ENCODE measurements at places on chromosomes 11 and 22. TPM values are rescaled to one million over a fixed set of nuclear protein-coding genes. Genes with fewer than 3 reads are reported as not detected.

DNA sequence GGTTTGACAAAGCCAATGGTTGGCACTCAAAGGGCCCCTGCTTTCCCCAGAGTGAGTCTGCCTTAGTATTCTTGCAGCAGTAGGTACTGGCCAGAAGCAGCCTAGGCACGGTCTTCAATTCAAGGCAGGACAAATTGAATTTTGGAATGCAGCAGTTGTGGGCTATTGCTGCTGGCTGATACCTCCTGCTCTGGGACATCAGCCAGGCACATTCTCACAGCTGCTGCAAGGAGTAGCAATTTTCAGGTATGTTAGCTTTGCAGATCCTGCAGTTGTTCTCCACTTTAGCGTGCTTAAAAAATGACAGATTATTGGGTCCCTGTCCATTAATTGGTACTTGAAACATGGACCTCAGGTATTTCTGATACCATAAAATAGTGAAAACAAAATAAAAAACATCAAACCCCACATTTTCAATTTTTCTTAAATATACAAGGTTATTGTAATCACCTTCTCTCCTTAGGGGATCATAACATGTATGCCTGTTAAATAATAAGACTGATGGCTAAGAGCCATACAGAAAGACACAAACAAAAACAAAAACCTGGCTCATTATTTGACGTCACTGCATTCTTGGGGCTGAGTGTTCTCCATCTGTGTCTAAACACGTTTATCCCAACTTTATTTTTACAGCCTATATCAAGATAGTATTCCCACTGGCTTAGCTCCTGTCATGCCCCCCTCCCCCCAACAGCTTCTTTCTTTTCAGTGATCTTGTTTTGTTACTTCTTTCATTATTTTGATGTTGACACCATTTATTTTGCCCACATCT, 85.1 kb upstream of the CARD18 start:
- no peaks in the 10 kb centered on the region for H3K27me3 ChIP-seq
- H3K4me1 ChIP-seq, result peaks cover 2% of the 10 kb centered on the region
- no peak overlapping the region for H3K4me3 ChIP-seq
- no peak overlapping the region for H3K27ac ChIP-seq
- no peaks in the 10 kb centered on the region for H3K36me3 ChIP-seq

Gene F2
- not detected for total RNA-seq

Gene MS4A15
- total RNA-seq, result not detected

DNA sequence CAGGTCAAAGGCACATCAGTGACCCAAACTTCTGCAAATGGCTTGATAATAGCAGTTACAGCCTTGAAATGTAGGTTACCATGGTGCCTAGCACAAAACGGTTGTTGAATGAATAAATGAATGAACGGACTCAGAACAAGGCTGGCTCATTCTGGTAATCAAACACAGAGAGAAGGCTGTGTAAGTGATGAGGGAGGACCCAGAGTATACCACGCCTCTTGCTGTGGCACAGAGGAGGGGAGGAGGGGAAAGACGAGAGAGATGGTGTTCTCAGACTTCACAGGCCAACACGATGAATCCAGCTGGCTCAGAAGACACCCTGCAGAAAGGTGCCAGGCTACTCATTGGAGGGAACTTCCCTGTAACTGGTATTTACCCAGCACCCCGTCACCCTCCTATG, 38.3 kb downstream of the PC start:
- DNase-seq, result no peak
- no peaks in the 10 kb centered on the region for H3K36me3 ChIP-seq
- no peaks in the 10 kb centered on the region for H3K27me3 ChIP-seq

DNA sequence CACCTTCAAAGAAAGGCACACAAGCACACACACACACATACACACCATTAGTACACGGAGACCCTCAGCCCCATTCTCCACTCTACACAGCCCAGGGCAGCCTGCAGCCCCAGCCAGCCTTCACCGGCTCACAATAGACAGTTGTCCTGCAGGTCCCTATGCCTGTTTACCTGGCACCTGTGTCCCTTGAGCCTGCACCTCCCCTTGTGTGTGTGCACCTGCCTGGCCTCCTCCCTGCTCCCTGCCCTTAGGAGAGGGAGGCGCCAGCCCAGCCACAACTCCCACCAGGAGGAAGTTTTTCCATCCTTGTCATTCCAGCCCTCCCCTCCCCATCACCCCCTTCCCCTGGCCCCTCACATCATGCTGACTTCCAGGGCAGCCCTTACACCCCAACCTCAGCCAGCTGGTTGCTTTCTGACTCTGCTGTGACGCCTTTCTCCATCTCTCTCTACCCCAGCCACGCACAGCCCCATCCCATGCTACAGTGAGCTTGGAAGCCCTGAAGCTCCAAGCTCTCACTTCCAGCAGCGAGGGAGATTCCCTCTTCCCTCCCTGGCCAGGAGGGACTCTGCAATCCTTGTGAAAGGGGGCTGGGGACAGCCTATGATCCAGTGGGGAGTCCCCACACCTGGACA, 4.4 kb downstream of the AHNAK start:
- H3K27ac ChIP-seq, result peak overlapping the region; percentile 98
- no peaks in the 10 kb centered on the region for H3K27me3 ChIP-seq
- DNase-seq, result no peak
- peak overlapping the region; percentile 77 for H3K4me3 ChIP-seq
- peaks cover 3% of the 10 kb centered on the region for H3K36me3 ChIP-seq

Gene IFITM2
- total RNA-seq, result 25.6 TPM

DNA sequence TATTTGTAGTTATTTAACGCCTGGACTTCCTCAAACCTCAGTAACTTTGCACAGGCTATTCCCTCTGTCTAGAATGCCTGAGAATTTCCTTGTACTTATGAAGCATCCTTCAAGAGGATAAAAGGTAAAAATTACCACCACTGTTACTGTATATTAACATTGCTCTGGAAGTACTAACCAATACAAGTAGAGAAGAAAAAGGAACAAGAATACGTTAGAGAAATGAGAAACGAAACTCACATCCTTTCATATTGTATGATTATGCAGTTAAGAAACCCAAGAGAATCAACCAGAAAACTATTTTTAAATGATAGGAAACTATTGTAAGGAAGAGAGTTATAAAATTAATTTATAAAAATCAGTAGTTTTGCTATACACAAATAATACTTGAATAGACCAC, 48.2 kb upstream of the OR5P2 start:
- H3K4me1 ChIP-seq, result no peaks in the 10 kb centered on the region
- no peaks in the 10 kb centered on the region for H3K36me3 ChIP-seq
- no peak for DNase-seq
- H3K4me3 ChIP-seq, result no peak overlapping the region
- no peak overlapping the region for H3K27ac ChIP-seq

- H3K4me3 ChIP-seq, result peak overlapping the region; percentile 98
- no peak for DNase-seq
- no peaks in the 10 kb centered on the region for H3K27me3 ChIP-seq
- H3K27ac ChIP-seq, result peak overlapping the region; percentile 98
Measured at GRCh38 chr11:70204466-70204799, 1.3 kb downstream of the FADD start.

DNA sequence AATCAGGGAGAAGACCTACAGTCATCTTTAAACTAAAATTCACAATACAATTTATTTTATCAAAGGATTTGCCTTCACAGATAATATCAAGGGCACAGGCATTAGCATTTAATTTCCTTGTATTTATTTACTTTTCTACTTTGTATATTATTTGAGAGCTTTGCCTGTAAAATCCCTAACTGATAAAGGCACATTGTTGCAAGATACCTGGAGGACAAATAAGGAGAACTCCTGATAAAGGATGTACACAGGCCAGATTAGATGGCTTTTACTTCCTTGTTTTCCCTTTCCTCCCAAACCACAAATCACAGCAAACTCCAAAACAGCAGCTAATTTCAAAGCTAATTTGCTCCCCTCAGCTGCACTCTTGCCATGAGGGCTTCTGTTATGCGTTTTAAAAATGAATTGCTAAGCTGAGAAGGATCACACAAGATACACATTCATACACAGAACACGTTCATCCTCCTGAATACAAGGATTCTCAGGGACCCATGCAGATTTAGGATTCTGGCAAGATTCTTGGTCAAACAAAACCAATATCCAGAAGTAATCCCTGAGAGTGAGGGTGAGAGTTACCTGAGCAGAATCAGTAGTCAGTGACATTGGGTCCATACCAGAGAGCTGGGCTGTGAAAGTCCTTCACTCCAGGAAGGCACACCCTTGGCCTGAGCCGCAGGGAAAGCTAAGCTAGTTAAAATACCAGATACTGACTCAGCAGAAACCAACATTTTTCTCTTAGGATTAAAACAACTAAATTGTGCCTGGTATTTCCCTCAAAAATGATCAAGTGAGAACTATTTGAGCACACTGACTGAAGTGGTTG, 100.3 kb upstream of the CLPB start:
- H3K4me3 ChIP-seq, result no peak overlapping the region
- H3K27ac ChIP-seq, result no peak overlapping the region
- peaks cover 4% of the 10 kb centered on the region for H3K27me3 ChIP-seq
- H3K36me3 ChIP-seq, result no peaks in the 10 kb centered on the region
- H3K4me1 ChIP-seq, result peaks cover 10% of the 10 kb centered on the region
- DNase-seq, result no peak

GRCh38 chr11:111359223-111360149, 19.6 kb downstream of the POU2AF1 start:
- H3K4me3 ChIP-seq, result no peak overlapping the region
- H3K27ac ChIP-seq, result no peak overlapping the region
- no peaks in the 10 kb centered on the region for H3K36me3 ChIP-seq

GRCh38 chr11:133661846-133662245, 129.5 kb upstream of the OPCML start:
- no peak overlapping the region for H3K4me3 ChIP-seq
- H3K27ac ChIP-seq, result no peak overlapping the region
- no peak for DNase-seq
- no peaks in the 10 kb centered on the region for H3K4me1 ChIP-seq
- no peaks in the 10 kb centered on the region for H3K27me3 ChIP-seq

GRCh38 chr11:114915871-114916805, 237.8 kb downstream of the NXPE2 start:
- H3K4me3 ChIP-seq, result no peak overlapping the region
- H3K4me1 ChIP-seq, result no peaks in the 10 kb centered on the region
- DNase-seq, result no peak
- H3K36me3 ChIP-seq, result no peaks in the 10 kb centered on the region
- no peaks in the 10 kb centered on the region for H3K27me3 ChIP-seq

- H3K4me3 ChIP-seq, result no peak overlapping the region
- H3K4me1 ChIP-seq, result peaks cover 8% of the 10 kb centered on the region
- no peak for DNase-seq
- H3K27me3 ChIP-seq, result no peaks in the 10 kb centered on the region
- no peaks in the 10 kb centered on the region for H3K36me3 ChIP-seq
Measured at GRCh38 chr22:20273758-20274181, 5.7 kb upstream of the RTN4R start.

GRCh38 chr11:8719721-8720120, 37.1 kb downstream of the RPL27A start:
- H3K27ac ChIP-seq, result peak overlapping the region; percentile 81
- no peak for DNase-seq
- no peaks in the 10 kb centered on the region for H3K27me3 ChIP-seq
- H3K4me1 ChIP-seq, result peaks cover 74% of the 10 kb centered on the region

Gene OR8U1
- not detected for total RNA-seq

- peaks cover 48% of the 10 kb centered on the region for H3K4me1 ChIP-seq
- no peaks in the 10 kb centered on the region for H3K36me3 ChIP-seq
- H3K27ac ChIP-seq, result no peak overlapping the region
- H3K27me3 ChIP-seq, result peaks cover 19% of the 10 kb centered on the region
- no peak overlapping the region for H3K4me3 ChIP-seq
Measured at GRCh38 chr22:42716649-42717127, 4.0 kb downstream of the A4GALT start.

Gene GDPD4
- total RNA-seq, result not detected
